A549 treated with dexamethasone at 1 μM for 4 hours (cell line): ENCODE measurements at places on chromosomes 12 and 14. TPM values are rescaled to one million over a fixed set of nuclear protein-coding genes. Genes with fewer than 3 reads are reported as not detected.

The PRPF40B gene
- total RNA-seq: 4.2 to 6.7 TPM (median 6.2 TPM) in 5 replicates

The SFSWAP gene
- 25.7 to 34.9 TPM (median 32.0 TPM) in 5 replicates for total RNA-seq

The CISTR gene
- total RNA-seq: not detected in 5 replicates

The DEPDC4 gene
- 0.80 to 1.7 TPM (median 0.90 TPM) in 5 replicates for total RNA-seq

The RNASE3 gene
- not detected in 5 replicates for total RNA-seq

The KCNK10 gene
- total RNA-seq: 0.01 to 0.02 TPM in 2 of 5 replicates, not detected in the others

The CELA1 gene
- not detected in 5 replicates for total RNA-seq

The FAM181A gene
- total RNA-seq: not detected in 5 replicates

The VPS37B gene
- 23.6 to 29.6 TPM (median 28.3 TPM) in 5 replicates for total RNA-seq

The LGR5 gene
- total RNA-seq: 0.02 TPM in 1 of 5 replicates, not detected in the others

The P2RX7 gene
- total RNA-seq: not detected in 5 replicates

The MANSC1 gene
- 3.5 to 4.8 TPM (median 4.4 TPM) in 5 replicates for total RNA-seq

The EIF2S3B gene
- 0.66 to 0.89 TPM (median 0.76 TPM) in 5 replicates for total RNA-seq

The DEGS2 gene
- 1.5 to 3.3 TPM (median 2.8 TPM) in 5 replicates for total RNA-seq

The DACT1 gene
- 0.47 to 0.76 TPM (median 0.59 TPM) in 5 replicates for total RNA-seq

The SAMD15 gene
- 1.7 to 2.6 TPM (median 2.2 TPM) in 5 replicates for total RNA-seq

The TSPAN19 gene
- total RNA-seq: 0.13 TPM in 1 of 5 replicates, not detected in the others

The TCL1A gene
- total RNA-seq: not detected in 5 replicates

The ZDHHC22 gene
- 0.20 to 0.27 TPM (median 0.23 TPM) in 5 replicates for total RNA-seq

The MYO1H gene
- not detected in 5 replicates for total RNA-seq

The SLCO1A2 gene
- 0.01 to 0.11 TPM (median 0.03 TPM) in 3 of 5 replicates, not detected in the others for total RNA-seq

The SSTR1 gene
- total RNA-seq: 0.03 TPM in 1 of 5 replicates, not detected in the others
